ENCODE measurements at places on chromosomes 2 and 18.
A peak's percentile ranks its signal among the peaks of the same experiment; 100 is the strongest.

- peaks cover 17% of the 10 kb centered on the region for H3K4me1 ChIP-seq
- no peak overlapping the region for H3K4me3 ChIP-seq
- no peaks in the 10 kb centered on the region for H3K27me3 ChIP-seq
- H3K27ac ChIP-seq: no peak overlapping the region
- H3K36me3 ChIP-seq: no peaks in the 10 kb centered on the region
These were observed 64.0 kb upstream of the STK39 start for GRCh38 chr2:168311261-168311910.

- H3K4me3 ChIP-seq: no peak overlapping the region
- DNase-seq: no peak
- H3K4me1 ChIP-seq: no peaks in the 10 kb centered on the region
- no peaks in the 10 kb centered on the region for H3K27me3 ChIP-seq
- no peak overlapping the region for H3K27ac ChIP-seq
- no peaks in the 10 kb centered on the region for H3K36me3 ChIP-seq
These were observed 187.1 kb downstream of the ACTR3 start for GRCh38 chr2:114076961-114077360.

- H3K4me1 ChIP-seq: no peaks in the 10 kb centered on the region
- H3K4me3 ChIP-seq: no peak overlapping the region
- DNase-seq: no peak
- H3K36me3 ChIP-seq: no peaks in the 10 kb centered on the region
These were observed 3.9 kb downstream of the NEB start for GRCh38 chr2:151730262-151730975.

DNA sequence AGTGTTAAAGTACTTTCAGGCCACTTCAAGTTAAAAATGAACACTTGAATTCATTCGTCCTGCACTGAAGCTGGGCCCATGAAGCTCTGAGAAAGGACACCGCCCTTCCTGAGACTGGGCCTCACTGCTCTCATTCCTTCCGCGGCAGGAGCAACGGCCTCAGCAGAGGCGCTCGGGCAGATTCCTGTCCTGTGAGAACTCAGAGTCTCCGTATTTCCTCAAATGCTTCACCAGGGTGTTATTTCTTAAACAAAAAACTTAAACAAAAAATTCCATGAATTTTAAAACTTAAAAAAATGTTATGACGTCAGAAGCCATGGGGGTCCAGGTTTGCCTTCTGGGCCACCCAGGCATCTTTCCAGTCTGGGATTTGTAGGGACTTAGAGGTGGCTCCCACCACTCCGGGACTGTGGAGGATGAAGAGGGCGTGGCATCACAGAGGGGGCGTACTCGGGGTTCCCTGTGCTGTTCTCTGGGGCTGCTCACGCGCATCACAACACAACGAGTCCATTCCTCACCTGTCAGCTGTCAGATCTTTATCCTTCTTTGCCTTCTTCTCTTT is 115.9 kb upstream of the ASB18 start:
- no peaks in the 10 kb centered on the region for H3K27me3 ChIP-seq
- H3K36me3 ChIP-seq: no peaks in the 10 kb centered on the region
- H3K27ac ChIP-seq: no peak overlapping the region
- no peaks in the 10 kb centered on the region for H3K4me1 ChIP-seq

- no peaks in the 10 kb centered on the region for H3K36me3 ChIP-seq
- no peaks in the 10 kb centered on the region for H3K27me3 ChIP-seq
- DNase-seq: no peak
- H3K27ac ChIP-seq: no peak overlapping the region
- H3K4me1 ChIP-seq: peaks cover 15% of the 10 kb centered on the region
These were observed 299.2 kb downstream of the PIEZO2 start for GRCh38 chr18:10850216-10850615.

DNA sequence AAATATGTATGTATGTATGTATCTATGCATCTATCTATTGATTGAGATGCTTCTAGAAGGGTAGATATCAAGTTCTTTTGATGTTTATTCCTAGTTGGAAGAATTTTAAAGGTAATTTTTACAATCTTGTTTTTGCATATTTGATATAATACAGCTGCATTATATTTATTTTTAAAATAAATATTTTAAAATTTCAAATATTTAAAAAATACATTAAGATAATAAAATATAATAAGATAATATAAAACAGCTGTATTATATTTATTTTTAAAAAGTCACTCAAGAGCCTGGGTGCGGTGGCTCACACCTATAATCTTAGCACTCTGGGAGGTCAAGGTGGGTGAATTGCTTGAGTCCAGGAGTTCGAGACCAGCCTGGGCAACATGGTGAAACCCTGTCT is 92.5 kb downstream of the LIPG start:
- H3K36me3 ChIP-seq: no peaks in the 10 kb centered on the region
- H3K27me3 ChIP-seq: no peaks in the 10 kb centered on the region
- H3K27ac ChIP-seq: no peak overlapping the region

DNA sequence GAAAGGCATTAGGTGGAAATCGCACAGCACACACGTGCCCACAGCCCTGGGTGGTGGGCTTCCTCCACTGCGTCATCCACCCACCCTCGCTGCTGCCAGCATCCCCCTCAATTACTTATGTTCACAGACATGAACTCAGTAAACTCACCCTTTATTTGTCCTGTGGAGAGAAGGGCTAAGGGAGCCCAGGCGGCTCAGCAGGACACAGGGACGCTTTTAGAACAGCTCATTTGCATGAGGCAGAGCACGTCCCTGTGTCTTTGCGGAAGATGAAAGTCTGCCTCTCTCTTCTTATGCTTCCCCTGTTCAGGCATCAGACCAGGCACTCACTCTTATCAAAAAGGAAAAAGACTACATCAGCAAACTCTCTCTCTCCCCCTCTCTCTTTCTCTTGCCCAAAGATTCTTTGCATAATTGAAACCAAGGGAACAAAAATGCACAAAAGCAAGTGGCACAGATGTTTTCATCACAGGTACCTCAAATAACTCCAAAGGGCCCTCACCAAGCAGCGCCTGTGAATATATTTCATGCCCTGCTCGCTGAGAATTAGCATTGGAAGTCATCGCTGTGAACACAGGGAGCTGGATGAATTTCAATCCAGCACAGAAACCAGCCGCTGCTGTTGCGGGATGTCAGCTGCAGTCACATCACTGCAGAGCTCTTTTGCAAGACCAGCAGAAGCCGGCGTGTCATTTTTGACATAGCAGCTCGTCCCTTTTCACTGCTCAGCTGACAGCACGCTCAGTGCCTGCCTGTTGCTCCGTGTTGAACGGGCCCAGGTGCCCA is 376.3 kb upstream of the MYT1L start:
- H3K4me3 ChIP-seq: no peak overlapping the region
- no peaks in the 10 kb centered on the region for H3K4me1 ChIP-seq
- H3K36me3 ChIP-seq: no peaks in the 10 kb centered on the region
- no peak for DNase-seq

DNA sequence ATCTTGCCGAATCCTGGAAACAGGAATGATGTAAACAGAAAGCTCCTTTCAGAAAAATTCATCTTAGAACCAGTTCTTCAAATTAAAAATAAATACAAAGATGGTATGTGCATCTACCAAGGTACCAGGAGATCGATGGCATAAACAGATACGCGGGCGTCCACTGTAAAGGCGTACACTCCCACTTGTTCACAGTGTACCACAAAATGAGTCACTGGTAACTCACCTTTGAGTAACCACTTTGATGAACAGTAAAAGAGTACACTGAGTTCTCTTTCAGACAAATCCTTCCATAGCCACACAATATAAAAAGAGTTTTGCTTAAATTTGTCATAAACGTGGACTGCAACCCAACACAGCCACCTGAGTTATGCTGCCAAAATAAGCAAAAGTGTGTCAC is 128.3 kb downstream of the DNER start:
- H3K36me3 ChIP-seq: no peaks in the 10 kb centered on the region
- no peak overlapping the region for H3K27ac ChIP-seq
- no peak for DNase-seq

DNA sequence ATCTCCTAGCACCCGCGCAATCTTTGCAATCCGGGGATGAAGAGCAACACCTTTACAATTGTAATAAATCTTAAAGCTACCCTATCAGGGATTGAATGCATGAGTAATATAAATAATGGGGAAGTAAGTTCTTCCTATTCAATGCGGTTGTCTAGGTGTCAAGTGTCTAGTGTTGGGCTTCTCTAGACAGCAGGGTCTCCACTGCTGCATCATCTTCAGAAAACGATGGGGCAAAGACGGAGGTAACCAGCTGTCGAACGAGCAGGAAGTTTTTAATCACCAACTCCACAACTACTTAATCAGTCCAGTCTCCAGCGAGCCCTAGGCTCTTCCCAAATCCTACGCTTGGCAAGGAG is 573 bp downstream of the STAM2 start:
- H3K4me3 ChIP-seq: peak overlapping the region; percentile 2
- H3K27me3 ChIP-seq: no peaks in the 10 kb centered on the region
- H3K27ac ChIP-seq: peak overlapping the region; percentile 96
- peaks cover 26% of the 10 kb centered on the region for H3K4me1 ChIP-seq
- no peaks in the 10 kb centered on the region for H3K36me3 ChIP-seq

DNA sequence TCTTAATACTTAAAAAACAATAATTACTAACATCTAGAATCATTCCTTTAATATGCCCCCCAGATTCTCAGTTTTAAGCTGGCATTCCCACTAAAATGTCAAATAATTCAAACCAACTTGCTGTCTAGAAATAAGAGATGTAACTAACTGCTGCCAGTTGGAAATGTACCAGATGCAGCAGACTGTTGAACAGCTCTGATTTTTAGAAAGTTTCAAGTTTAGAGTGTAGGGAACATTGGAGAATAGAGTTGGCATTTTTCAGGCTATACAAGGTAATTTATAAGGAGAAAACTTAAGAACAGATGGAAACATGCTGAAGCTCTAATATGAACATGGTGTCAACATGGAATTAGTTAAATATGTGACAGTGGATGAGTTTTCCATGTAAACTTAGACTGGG is 101.4 kb downstream of the PTRHD1 start:
- H3K4me1 ChIP-seq: no peaks in the 10 kb centered on the region
- H3K4me3 ChIP-seq: no peak overlapping the region
- H3K27me3 ChIP-seq: no peaks in the 10 kb centered on the region
- no peak overlapping the region for H3K27ac ChIP-seq

- H3K4me3 ChIP-seq: peak overlapping the region; percentile 18
- H3K27me3 ChIP-seq: peaks cover 3% of the 10 kb centered on the region
- DNase-seq: peak; percentile 73
- H3K27ac ChIP-seq: peak overlapping the region; percentile 21
These were observed 1.2 kb upstream of the BCL11A start for GRCh38 chr2:60554646-60555065.
